M059J (cell line): ENCODE measurements at places on chromosomes 3 and 15.

DNA sequence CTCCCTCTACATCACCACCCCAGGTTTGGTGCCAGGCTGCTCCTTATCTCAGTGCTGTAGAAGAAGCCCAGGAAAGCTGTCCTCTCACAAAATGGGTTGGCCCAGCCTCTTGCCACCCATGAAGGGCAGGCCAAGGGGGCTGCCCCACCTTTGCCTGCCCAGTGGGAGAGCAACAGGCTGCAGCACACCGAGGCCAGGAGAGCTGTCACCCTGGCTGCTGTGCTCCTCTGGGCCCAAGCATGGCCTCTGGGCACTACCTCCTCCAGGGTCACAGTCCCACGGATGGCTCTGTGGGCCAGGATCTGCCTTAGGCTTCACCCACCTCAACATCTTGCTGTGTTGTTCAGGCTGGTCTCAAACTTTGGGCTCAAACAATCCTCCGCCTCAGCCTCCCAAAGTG, 6.4 kb upstream of the STAB1 start:
- no peak for DNase-seq

DNA sequence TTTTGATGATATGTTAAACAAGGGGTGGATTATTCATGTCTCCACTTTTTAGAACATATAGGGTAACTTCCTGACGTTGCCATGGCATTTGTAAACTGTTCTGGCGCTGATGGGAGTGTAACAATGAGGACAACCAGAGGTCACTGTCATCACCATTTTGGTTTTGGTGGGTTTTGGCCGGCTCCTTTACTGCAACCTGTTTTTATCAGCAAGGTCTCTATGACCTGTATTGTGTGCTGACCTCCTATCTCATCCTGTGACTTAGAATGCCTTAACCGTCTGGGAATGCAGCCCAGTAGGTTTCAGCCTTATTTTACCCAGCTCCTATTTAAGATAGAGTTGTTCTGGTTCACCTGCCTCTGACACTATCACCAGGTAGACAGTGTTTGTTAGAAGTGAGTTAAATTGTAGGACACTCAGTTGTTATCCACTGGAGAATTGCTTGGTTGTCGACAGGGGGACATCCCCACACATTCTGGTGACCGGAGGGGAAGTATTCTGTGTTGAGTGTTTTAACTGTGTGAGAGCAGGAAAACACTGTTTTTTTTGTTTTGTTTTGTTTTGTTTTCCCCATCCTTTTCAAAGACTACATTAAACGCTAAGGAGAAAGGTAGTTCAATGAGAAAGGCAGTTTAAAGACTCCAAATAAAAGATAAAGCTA, 36.9 kb upstream of the SKIL start:
- DNase-seq: peak; percentile 33

GRCh38 chr3:11465744-11466616, 177.7 kb downstream of the VGLL4 start:
- peak; percentile 31 for DNase-seq

DNA sequence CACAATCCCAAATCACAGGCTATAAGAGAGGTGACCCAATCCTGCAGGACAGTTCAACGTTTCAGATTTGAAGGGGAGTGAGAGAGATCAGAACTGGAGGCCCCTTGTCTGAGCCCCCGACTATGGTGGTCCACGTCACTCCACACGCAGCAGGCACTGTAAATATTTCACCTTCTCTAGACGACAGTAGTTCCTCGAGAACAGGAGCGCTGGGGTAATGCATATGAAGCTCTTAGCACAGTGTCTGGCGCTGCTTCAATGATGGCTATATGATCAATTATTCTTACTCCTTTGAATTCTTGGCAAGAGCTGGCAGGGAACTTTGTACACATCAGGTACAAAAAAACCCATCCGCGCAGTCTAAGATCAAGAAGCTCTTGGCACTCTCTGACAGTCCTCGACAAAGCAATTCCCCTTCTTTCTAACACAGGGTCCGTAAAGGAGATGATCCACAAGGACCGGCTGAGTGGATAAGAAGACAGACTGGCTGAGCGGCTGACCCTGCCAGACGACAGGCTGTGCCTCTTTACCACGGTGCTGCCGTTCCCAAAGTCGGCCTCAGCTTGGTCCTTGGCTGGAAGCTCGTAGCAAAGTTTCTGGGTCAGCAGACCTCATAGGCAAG, 522 bp upstream of the NRROS start:
- no peak for DNase-seq

DNA sequence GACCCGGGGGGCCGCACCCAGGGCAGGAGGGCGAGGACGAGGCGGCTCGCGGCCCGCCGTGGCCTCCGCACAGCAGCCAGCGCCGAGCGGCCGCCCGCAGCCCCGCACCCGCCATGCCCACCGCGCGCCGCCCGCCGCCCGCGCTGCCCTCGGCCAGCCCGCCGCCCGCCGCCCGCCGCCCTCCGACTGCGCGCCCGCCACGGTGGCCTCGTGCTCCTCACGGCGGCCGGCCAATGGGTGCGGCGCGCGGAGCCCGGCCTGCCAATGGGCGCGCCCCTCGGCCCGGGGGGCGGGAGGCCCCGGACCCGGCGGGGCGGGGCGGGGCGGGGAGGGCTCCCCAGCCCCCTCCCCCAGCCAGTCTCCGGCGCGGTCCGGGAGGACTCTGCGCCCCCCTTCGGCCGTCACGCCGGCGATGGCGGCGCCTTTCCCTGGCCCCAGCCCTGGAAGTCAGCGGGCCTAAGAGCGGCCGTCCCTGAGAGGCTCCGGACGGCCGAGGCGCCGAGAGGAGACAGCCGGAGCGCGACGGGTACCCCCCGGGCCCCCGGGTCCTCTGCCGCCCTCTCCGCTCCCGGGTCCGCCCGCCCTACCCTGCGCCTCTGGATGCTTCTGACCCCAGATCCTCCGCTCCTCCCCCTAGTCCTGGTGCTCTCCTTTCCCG, at the start of gene NT5DC2:
Gene NT5DC2 (minus strand): TSS at position 235 of the 658 bp plus-strand sequence. CDS start 120 bp downstream, at position 115.
- DNase-seq: peak; percentile 62

DNA sequence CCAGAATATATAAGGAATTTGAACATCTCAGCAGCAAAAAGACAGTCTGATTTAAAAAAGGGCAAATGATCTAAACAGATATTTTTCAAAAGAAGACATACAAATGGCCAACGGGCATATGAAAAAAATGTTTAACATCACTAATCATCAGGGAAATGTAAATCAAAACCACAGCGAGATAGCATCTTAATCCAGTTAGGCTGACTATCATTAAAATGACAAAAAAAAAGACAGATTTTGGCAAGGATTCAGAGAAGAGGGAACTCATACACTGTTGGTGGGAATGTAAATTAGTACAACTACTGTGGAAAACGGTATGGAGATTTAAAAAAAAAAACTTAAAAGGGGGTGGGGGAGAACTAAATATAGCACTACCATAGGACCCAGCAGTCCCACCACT, 47.9 kb downstream of the RNF13 start:
- peak; percentile 59 for DNase-seq

GRCh38 chr15:86121568-86122225, 42.0 kb downstream of the AGBL1 start:
- no peak for DNase-seq

DNA sequence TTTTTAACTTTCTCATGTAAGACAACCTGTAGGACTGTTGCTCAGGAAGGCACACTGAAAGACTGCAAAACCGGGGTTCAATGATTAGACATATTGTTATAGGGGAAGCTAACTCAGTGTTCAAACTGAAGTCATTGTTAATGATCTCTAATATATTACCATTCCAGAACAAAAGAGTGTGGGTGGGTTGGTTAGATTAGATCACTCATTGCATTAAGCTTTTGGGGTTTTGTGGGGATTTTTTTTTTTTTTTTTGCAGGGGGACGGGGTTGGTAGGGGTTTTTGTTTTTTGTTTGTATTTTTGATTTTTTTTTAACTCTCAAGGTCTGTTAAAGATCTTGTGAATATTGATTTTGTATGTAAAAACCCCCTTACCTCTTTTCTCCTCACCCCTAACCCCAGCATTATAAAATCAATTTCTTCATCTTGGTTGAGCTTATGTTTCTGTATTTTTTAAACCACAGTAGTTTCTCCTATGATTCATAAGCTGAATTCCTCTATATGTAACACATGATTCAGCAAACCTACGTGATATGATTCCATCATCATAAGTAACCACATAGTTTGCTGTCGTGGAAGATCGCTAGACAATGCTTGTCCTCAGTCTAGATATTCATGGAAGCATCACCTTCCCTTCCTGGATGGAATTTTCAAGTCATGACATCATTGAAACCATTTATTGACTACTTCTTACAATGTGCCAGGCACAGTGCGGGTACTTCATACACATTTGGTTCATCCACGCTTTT, 544.1 kb upstream of the MDFIC2 start:
- peak; percentile 41 for DNase-seq

GRCh38 chr15:67132276-67132675, 66.9 kb downstream of the SMAD3 start:
- DNase-seq: no peak

GRCh38 chr3:156632601-156633000, 41.8 kb upstream of the TIPARP start:
- DNase-seq: no peak

DNA sequence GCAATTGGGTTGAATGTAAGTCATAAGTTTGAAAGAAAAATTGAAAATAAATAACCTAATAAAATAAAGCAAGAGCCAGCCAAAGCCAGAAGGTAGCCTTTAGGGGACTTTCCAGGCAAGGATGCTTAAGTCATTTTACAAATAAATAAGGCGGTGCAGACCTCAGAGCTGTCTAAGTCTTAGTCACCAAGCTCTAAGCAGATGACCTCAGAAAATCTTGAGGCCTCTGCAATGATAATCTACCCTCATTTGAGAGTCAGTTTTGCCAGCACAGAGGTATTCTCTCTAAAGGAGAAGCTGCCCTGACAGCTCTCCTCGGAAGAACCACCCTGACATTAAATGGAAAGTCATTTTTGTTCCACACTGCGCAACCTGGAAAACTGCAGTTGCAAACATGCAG, 113.9 kb downstream of the OXNAD1 start:
- DNase-seq: peak; percentile 77

DNA sequence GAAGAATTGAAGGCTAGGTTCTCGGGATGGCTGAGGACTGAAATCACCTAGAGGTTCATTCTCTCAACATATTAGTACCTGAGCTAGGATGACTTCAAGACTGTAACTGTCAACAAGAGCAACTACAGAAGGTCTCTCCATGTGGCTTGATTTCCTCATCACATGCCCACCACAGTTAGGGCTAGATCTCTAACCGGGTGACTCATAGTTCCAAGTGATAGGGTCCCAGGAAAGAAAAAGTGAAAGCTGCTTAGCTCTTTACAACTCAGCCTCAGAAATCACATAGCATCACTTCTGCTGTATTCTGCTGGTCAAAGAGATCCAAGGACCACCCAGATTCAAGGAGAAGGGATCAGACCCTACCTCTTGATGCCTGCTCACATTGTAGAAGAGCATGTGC, 165.4 kb upstream of the AGTR1 start:
- no peak for DNase-seq

DNA sequence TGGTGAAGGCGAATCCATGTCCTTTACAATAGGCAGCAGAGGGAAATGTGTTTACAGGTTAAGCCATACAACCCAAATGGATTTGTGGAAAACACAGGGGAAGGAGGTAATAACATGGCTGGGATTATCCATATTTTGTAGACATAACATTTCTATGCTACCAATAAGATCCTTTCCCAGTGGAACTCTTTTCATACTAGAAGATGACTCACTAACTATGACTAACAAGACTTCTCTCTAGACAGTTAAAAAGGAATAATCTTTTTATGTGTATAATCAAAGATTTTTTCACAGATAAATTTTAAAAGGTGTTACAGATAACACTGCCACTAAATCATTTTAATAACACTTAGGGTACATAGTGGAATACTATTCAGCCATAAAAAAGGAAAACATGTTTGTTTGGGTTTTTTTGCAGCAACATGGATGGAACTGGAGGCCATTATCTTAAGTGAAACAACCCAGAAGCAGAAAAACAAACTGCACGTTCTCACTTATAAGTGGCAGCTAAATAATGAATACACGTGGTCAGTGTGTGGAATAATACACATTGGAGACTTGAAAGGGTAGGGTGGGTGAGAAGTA, 39.6 kb downstream of the VPS13C start:
- DNase-seq: peak; percentile 19

GRCh38 chr3:58524326-58524888, 12.6 kb downstream of the ACOX2 start:
- DNase-seq: no peak

GRCh38 chr15:101310161-101310480, 15.1 kb upstream of the SNRPA1 start:
- no peak for DNase-seq

GRCh38 chr15:29034151-29034550, 148.4 kb downstream of the APBA2 start:
- DNase-seq: peak; percentile 60

GRCh38 chr3:107753494-107753893, 230.7 kb downstream of the BBX start:
- DNase-seq: peak; percentile 47

DNA sequence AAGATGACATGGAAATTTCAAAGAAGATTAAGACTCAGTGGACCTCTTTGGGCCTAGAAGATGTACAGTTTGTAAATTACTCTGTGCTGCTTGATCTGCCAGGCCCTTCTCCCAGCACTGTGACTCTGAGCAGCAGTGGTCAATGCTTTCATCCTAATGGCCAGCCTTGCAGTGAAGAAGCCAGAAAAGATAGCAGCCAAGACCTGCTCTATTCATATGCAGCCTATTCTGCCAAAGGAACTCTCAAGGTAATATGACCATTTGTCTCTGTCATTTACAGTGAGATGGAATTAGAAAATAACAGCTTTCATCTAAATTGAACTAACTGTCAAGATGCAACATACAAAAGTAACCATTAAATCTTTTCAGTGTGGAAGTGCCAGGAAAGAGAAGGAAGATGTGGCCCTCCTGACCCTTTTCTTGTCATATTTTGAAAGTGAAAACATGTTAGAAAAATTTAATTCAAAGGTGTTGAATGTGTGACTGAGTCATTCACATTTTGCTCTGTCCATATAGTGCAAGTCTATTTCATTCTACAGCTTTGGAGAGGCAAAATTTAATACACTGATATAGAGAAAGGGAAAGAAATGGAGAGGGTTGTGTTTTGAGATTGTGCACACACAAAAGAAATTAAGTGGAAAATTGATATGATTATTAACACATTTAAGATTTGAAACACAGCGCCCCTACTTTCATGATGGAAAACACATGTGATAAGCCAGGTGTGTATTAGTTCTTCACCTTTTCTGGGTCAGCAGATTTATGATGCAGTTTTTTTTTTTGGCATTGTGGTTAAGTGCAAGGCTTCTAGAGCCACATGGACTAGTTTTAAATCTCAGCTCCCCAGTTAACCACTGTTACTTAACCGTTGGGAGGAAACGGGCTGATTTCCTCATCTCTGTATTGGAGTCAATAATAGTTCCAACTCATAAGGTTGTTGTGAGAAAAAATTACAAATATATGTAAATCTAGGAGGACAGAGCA, 375.1 kb downstream of the NAALADL2 start:
- DNase-seq: no peak

DNA sequence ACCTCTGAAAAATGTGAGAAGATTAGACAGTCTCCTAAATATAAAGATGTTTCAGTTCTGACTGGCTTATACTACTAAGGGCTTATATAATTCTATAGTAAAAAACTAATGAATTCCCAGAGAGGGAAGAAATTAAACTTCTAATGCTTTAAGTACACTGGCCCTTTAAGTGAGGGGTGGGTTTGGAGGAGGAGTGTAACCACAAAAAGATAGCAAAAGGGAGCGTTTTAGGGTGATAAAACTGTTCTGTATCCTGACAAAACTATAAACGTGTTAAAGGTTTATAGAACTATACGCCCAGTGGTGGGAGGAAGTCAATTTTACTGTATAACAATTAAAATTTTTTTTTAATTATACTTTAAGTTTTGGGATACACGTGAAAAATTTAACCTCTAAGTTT, 45.8 kb downstream of the CEP152 start:
- no peak for DNase-seq
